CD4-positive, alpha-beta T cell treated with Interleukin-2 at 100 ng/mL for 4 hours (primary cell): ENCODE measurements at places on chromosomes 3 and 15.

DNA sequence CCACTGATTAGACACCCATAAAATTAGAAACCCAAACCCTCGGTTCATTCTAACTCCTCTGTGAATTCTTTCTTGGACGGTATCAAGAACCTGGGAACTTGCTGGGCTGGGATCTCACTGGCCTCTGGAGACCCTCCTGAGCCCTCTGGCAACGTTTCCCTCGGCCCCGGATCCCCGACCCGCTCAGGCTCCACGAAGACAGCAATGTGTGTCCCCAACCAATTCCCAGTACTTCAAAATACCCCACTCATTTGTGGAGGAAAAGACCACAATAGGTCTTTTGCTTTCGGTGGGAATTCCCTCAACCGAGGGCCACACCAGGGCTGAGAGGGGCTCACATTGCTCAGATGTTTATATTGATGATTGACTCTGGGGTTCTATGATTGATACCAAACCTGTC, 117.9 kb upstream of the PRR20G start:
- DNase-seq = no peak

GRCh38 chr15:79467865-79468586, 35.9 kb downstream of the MINAR1 start:
- no peak for DNase-seq

- DNase-seq = no peak
Measured at GRCh38 chr15:27871078-27871901, 227.8 kb downstream of the OCA2 start.

GRCh38 chr3:128902426-128902825, 23.0 kb downstream of the ACAD9 start:
- no peak for DNase-seq

DNA sequence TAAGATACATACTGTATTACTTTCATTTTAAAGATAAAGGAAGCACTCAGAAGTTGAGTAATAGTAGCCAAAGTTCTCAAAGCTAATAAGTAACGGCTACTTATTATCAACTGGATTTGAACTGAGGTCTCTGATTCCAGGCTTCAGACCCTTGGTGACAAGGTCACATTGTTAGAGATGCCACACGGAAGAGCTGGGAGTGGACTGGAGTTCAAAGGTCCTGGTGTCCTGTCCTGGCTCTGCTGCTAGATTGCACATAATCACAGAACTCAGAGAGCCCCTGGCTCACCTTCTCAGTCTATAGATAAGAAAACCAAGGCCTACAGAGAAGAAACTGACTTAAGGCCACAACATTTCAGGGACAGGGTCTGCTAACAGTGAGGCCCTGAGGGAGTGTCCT, 75.3 kb downstream of the MYLK start:
- no peak for DNase-seq

DNA sequence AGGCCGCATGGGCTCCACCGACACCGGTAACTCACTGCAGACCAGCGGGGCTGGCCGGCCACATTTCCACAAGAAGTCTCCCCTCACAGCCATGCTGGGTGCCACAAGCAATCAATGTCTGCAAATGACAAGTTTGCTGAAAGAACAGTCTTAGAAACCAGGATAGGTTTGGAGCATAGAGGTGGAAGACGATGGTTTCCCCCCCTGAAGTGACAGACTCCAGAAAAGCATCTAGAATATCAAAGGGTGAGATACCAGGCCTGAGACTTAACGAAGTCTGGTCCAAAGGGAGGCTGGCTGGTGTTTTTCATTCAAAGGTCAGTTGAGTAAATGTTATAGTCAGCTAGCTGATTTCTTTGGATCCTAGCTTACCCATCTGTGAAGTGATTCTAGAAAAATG, 50.0 kb upstream of the WNT5A start:
- no peak for DNase-seq

DNA sequence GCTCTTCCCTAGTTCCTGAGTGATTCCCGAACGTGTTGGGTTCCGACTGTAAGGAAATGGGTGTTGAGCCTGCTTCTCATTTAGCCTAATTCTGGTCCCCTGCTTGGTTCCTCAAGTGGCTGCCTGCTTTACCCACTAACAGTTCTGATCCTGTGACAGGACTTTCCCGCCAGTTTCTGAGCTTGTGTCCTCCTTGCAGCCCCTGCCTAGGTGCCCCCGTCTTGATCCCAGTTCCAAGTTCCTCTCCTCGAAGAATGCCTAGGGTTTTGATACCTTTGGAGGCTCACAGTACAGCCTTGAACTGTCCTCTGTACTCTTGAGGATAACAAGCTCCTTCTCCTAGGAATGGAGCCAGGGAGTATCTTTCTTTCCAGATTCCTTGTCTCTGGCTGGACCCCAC, 12.0 kb upstream of the RASGRF1 start:
- no peak for DNase-seq

- DNase-seq = no peak
Measured at GRCh38 chr3:58488967-58489366, 2.9 kb upstream of the KCTD6 start.

GRCh38 chr3:163011596-163011995, 1515.0 kb downstream of the OTOL1 start:
- no peak for DNase-seq

GRCh38 chr3:156356537-156357363, 198.2 kb downstream of the SSR3 start:
- DNase-seq = no peak

GRCh38 chr15:66700412-66700801, 1.6 kb upstream of the SMAD6 start:
- no peak for DNase-seq

DNA sequence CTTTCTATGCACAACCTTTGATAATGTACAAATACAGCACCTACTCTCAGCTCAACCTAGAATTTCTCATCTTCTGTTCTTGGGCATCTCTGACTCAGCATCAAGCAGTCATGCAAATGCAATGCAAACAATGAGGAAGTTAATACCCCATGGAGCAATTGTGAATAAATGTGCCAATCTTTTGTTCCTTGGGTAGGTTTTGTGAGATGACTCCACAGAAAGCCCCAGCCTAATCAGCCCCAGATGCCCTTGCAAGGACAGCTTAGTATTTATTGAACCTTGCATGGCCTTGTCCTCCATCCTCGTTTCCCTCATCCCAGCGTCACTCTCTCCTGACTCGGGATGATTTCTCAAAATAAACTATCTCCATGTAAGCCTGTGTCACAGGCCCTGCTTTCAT, 494.7 kb upstream of the NECTIN3 start:
- DNase-seq = no peak

DNA sequence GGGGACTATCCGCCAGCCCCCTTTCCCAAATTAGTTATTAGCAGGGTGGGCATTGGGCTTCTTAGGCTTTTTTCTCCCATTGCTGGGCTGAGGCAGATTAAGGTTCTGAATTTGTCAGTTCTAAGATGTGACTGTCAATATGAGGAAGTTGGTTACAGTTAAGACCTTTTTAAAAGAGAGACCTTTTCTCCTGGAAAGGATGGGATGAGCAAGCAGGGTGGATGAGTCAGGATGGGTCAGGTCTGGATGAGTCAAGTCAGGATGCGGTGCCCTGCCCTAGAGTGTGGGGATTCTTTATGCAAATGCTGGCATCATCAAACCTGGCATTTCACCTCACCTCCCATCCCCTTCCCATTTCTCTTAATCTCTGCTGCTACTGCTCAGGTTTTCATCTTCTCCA, 1.9 kb downstream of the AEN start:
- peak; percentile 71 for DNase-seq

DNA sequence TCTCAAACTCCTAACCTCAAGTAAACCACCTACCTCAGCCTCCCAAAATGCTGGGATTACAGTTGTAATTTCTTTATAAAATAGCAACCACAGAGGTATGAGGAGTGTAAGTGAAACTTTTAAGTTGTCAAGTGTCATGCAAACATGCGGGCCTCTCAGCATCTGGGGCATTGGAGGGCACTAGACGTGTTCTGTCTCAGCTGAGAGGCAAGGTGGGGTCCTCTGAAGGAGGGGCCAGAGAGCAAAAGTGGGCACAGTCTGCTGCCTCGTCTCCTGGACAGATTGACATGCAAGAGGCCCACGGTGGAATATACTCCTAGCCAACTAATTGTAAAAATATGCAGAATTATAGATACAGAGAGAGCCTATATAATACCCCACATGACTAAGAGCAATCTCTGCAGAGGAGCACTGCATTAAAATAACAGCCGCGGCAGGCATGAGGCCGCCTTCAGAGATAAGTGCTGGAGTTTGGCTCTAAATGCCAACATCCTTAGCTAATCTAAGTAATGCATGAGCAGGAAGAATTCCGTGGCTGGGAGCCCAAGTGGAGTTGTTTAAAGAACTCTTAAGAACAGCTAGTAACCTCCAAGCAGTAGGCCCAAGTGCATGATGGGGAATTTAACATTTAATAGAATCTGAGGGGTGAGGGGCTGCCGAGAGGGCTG, 87.8 kb upstream of the RNU6-1 start:
- DNase-seq = no peak

GRCh38 chr3:6468589-6468988, 392.3 kb upstream of the GRM7 start:
- DNase-seq = no peak

- no peak for DNase-seq
Measured at GRCh38 chr3:171516765-171517164, 56.6 kb upstream of the TNIK start.

- no peak for DNase-seq
Measured at GRCh38 chr3:149020839-149021252, 29.5 kb downstream of the GYG1 start.
